ENCODE measurements at places on chromosomes 6 and 20.

DNA sequence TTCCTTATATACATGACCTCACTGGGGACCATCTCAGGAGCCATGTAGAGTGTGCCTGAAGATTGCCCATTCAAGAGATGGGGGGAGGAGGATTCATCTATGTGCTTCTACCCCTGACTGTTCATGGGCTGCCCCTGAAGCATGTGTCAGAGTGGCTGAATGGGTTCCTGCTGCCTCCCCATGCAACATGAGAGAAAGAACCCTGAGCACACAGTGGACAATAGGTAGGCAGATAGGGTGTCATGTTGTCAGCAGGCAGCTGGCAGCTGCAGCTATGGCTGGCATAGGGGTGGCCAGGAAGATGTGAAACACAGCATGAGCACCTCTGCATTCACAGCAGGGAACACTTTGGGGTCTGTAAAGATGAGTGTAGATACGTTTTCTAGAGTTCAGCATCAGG is 208.4 kb upstream of the CNR1 start:
- no peak for DNase-seq

- DNase-seq = no peak
Observed at GRCh38 chr6:16777794-16778193, 16.5 kb upstream of the ATXN1 start.

- DNase-seq = no peak
Observed at GRCh38 chr20:61516346-61517208, 264.5 kb downstream of the CDH4 start.

- DNase-seq = peak; percentile 74
Observed at GRCh38 chr6:73579851-73580246, 59.0 kb upstream of the EEF1A1 start.

DNA sequence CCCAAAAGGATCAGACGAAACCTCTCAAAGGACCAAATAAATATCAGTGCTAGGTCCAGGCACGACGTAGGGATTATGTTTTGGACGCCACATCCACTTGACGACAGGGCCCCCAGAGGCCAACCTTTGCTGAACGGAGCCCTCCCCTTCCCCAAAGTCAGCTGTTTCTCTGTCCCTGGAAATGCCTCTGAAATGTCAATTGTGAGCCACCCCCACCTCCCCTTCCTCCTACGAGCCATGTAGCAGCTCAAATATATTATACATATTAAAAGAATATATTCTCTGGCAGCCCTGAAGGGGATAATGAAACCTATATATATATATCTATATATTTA is 39.6 kb upstream of the BLCAP start:
- DNase-seq = no peak

GRCh38 chr6:53412751-53413150 is 64.0 kb upstream of the ELOVL5 start:
- no peak for DNase-seq

GRCh38 chr6:166278579-166279392 is 29.4 kb downstream of the PRR18 start:
- DNase-seq = no peak

DNA sequence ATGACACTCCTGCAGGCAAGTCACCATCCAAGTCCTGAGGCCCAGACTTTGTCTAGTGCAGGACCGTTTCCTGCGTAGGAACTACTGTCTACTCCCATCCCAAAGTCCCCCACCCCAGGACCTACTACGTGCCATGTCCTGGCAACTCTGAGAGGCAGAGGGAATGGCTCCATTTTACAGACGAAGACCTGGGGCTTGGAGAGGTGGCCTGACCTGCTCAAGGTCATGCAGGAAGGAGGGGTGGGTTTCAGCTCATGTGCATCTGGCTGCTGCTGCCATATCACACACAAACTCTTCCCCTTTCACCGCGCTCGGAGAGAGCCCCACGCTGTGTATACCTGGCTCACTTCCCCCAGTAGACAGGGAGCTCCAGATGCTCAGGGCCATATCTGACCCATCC is 1.2 kb upstream of the NOL4L start:
- no peak for DNase-seq

DNA sequence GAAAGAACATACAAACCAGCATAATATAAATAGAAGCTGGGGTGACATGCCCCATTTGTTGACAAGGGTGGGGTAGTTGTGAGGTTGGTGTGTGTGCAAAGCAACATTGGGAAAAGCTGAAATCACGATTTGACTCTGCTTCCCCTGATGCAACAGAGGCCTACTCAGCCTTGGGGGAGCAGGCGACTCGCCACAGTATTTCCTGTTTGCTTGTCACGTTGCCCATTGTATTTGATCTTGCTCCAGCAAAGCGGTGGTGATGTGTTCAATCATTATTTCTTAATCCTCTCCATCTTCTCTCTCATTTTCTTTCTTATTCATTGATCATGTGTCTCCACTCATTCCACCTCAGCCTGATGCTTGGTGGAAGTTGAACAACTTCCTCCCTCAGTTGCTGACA is 165.8 kb upstream of the CITED2 start:
- DNase-seq = peak; percentile 33

GRCh38 chr6:43076464-43077332 is 584 bp downstream of the PTK7 start:
- no peak for DNase-seq

- DNase-seq = no peak
Observed at GRCh38 chr6:2237001-2237400, 8.4 kb downstream of the GMDS start.

DNA sequence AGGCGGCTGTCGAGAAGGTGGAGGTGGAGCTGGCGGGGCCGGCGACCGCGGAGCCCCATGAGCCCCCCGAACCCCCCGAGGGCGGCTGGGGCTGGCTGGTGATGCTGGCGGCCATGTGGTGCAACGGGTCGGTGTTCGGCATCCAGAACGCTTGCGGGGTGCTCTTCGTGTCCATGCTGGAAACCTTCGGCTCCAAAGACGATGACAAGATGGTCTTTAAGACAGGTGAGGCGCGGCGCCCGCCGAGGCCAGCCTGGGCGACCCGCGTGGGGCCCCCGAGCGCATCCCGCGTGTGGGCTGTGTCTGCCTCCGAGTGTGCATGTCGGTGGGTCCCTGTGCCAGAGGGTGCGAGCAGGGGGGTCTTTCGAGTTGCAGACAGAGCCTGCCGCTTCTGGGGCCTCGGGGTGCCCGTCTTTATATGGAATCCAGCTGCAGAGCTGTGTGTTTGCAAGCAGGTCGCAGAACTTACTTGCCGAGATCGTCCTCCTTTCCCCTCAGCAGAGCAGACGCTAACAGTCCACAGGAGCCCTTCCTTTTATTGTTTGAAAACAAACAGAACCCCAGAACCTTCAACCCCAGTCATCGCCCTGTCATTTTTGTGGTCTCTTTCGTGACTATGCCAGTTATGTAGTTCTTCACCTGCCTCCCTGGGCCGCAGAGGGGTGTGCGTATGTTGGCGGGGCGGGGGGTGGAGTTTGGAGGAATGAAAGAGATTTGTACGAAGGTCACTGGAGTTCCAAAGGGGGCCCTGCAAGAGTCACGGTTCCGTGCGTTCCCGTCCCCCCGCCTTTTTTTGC is 766 bp downstream of the SLC16A10 start:
- DNase-seq = no peak

DNA sequence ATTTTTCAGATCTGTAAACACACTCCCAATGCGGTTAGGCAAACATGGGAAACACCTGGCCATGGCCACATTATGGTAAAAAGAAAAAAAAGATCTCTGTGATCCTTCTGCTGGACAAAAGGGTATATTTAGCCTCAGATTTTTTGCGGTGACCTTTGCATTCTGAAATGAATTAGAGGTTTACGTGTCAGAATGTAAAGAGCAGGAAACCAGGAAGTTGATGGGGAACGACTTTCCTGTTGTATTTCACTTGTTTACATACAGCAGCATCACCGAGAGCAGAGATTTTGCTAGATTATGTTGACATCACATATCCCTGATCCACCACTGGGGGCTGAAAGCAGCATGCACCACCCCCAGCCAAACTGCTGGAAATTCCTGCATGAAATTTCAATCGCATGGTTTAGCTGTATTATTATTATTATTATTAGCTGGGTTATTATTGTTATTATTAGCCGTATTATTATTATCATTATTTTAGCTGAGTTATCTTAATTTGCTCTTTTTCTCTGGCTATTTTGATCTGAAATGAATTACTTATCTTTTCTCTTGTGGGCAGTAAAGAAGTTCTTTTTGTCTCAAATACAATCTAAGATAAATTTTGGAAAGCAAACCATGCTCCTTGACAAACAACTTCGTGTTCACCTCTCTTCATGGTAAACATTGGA is 189.4 kb downstream of the ZFP64 start:
- no peak for DNase-seq

Data from RCC 7860 (cell line).